ENCODE measurements at places on chromosomes 7 and 10.

DNA sequence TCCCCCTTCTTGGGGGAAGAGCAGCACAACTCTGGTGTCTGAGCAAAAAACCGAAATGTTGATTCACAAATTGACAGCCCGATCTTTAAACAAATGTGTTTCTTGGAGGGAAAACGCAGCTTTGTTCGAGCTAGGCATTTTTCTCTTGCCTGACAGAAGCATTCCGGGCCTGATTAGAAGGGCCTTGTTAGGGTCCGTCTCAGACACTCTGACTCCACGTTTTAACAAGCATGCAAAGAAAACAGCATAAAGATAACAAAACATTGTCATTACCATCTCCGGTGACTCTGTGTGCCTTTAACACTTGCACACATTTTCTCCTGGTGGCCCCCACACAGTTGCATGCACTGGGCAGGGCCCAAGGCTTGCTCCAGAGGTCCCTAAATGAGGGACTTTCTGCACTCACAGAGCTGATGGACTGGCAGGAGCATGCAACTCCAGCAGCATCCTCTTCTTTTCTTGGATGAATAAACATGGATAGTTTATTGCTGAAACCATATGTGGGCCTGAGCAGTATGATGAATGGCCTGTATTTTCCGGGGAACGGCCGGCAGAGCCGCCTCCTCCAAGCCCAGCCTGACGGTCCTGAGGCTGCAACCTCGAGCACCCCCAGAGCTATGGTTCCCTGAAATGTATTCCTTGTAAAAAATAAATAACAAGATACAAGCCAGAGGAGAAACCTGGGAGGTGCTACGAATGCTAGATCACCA, 50.9 kb downstream of the EBF3 start:
- no peak for DNase-seq

GRCh38 chr7:64849924-64850499, 53.1 kb upstream of the ZNF273 start:
- DNase-seq = no peak

DNA sequence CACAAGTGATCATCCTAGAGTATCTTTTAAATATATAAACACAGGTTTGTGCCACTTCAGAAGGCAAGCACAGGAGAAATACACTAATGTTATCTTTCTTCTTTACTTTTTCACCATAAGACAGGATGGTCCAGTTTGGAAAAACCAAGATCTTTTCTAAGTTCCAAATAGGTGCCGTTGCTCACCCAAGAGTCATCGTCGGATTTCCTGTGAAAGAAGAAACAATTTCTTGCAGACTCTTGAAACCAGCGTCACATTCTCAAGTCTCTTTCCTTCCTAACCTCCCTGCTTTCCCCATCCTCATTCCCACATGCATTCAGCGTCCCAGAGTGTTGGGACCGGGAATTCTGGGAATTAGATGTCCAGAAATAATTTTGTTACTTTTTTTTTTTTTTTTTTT, 42.8 kb upstream of the GSDME start:
- DNase-seq = no peak

- DNase-seq = no peak
These were observed 21.9 kb upstream of the GDF10 start for GRCh38 chr10:47278152-47278473.

DNA sequence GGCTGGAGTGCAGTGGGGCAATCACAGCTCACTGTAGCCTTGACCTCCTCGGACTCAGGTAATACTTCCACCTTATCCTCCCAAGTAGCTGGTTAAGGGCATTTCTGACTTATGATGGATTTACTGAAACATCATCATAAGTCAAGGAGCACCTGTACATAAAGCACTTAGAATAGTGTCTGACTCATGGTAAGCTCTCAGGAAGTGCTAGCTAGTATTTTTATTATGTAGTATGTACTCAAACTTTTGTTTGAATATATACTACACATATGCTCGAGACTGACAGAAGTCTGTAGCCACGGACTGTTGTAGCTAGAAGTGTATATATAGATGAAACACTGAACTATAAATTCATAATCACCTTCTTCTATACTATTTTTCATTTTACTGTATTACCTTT, 107.5 kb upstream of the DNAJB12 start:
- DNase-seq = no peak

DNA sequence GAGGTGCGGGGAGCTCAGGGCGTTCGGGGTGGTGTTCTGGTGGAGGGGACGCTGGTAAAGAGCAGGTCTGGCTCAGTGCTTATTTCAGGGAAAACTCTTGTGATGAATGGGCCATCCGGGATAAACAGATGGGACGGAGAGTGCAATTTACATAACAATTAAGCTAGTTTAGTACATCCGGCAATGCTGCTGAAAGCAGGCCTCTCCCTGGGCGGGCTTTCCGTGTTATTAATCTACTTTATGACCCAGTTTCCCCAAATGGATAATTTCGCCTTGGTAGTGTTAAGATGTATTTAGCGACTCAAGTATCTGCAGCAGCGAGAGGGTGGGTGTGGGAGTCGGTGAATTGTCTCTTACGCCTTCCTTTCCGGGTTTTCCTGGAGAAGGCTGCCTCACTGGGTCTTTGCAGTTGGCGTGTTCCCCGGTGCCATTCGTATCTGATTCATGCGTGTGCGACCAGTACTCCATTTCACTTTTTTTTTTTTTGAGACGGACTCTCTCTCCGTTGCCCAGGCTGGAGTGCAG, 25.2 kb downstream of the FOXK1 start:
- DNase-seq = no peak

- no peak for DNase-seq
These were observed 100.0 kb upstream of the EGR2 start for GRCh38 chr10:62916141-62916603.

DNA sequence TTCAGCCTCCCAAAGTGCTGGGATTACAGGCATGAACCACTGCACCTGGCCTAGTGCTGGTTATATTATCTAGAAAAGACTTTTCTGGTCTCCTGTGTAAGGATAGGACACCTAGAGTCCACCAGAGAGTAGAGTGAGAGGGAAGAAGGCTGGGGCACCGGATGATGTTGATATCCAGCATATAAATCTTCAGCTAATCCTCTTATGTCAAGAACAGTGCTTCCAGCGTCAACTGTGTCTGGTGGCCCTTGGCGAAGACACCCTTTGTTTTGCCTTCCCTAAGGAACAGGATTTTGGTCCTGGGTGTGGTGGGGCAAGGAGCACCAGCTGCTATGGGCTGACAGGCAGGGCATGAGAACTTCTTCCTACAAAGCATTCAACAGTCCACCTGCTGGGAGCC, 16.3 kb upstream of the INMT start:
- DNase-seq = no peak

DNA sequence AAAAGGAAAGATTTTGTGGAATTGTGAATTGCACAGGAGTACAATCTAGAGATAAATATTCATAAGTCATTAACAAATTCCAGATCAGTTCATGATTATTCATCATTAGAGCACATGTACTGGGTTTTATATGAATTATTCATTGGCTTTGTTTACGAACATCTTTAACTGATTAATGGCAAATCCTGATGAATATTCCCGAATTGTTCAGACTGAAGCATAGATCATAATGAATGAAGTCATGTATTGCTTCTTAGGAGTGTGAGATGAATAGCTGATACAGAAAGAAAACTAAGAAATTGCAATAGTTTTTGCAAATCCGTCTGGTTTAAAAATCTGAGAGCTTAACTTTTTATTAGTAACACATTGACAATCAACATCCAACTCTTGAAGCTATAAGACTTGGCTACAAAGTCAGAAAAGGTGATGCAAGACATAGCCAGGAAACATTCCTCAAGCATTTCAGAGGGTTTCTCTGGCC, 183.6 kb upstream of the DGKB start:
- no peak for DNase-seq

DNA sequence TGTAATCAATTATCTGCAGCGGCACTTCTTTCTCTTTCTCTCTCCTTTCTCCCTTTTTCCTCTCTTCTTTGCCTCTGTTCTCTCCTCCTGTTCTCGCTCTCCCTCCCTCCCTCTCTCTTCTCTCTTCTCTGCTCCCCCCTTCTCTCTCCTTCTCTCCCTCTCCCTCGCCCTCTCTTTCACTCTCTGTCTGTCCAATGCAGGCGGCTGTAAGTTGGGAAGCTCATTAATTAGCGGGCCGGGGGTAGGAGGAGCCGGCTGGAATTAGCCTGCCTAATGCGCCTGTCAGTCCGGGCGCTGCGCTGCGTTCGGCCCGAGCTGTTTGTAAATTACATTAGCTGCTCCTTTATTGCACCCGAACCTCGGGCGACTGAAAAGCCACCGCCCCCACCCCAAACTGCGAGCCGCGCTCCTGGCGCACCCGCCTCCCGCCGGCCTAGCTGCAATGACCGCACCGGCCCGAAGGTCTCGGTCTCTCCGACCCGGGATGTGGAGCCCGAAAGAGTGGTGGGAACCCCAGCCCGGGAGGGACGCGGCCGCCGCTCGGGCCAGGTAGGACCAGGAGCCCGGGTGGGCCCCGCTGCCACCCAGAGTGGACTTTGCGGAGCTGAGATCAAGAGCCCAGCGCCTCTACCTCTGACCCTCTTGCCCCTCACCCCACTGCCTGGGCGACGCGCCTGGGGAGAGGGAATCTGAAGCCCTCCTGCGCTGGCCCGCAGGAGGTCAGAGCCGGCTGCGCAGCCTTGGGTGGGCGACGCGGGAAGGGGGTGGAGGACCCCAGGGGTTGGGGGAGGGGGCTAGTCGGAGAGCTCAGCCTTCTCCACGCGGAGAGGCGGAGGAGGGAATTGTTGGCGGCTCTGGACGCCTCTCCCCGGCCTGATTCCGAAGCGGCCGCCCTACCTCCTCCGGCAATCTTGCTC, at the start of gene LBX1:
TSS of gene LBX1 (minus strand) at position 198 of the 917 bp plus-strand sequence. CDS start 648 bp downstream, outside the sequence.
- no peak for DNase-seq

DNA sequence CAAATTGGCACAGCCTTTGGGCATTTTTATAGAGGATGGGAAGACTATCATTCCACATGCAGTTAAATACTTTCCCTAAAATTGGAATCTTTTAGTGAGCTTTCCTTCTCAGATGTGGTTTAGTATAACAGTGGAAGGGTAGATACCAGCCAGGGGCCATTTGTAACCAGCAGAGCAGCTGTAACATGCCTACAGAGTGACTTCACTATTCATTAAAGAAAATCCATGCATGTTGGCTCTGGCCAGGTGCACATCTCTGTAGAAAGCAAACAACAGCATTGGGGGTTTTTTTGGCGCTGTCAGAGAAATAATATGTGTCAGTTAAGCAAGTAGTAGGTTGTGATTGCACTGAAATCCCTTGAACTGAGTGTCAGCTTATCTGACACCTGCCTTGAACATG, 115.6 kb downstream of the LHFPL3 start:
- DNase-seq = no peak

DNA sequence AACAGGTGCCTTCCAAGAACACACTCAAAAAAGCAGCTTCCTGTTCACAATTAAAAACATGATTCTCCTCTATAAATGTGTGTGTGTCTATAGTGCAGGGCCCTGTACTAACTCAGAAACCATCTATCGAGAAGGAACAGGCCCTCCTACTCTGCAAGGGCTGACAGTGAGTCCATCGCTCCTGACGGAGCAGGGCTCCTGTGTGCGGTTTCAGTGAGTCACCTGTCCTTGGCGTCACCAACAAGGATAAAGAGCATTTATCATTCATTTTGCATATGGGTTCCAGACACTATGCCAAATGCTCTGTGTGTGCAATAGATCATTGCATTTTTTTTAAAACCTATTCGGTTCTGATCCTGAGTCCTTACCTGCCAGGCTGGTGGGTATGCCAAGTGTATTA, 63.7 kb downstream of the TACC2 start:
- no peak for DNase-seq

- DNase-seq = no peak
These were observed 63.1 kb downstream of the TMEM209 start for GRCh38 chr7:130141884-130142653.

- no peak for DNase-seq
These were observed 8.4 kb downstream of the GIGYF1 start for GRCh38 chr7:100685631-100686145.

DNA sequence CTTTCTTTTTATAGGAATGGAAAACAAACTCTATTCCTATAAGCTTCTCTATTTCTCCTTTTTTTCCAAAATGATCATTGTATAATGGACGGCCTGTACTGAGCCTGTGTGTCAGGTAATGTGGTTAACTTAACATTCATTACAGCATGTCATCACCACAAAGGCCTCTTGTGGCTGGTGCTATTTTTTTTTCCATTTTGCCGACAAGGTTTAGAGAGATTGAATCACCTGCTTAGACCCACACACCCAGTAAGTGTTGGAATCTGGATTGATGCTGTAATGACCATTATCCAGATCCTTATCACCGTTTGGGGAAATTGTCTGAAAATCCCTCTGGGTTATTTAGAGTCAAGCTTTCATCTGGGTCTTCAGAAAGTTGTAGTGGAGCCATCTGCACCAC, 18.5 kb downstream of the AKR1B15 start:
- no peak for DNase-seq

GRCh38 chr7:154310114-154310513, 257.9 kb downstream of the DPP6 start:
- no peak for DNase-seq

- DNase-seq = no peak
These were observed 34.6 kb downstream of the CHST3 start for GRCh38 chr10:71998840-71999194.

DNA sequence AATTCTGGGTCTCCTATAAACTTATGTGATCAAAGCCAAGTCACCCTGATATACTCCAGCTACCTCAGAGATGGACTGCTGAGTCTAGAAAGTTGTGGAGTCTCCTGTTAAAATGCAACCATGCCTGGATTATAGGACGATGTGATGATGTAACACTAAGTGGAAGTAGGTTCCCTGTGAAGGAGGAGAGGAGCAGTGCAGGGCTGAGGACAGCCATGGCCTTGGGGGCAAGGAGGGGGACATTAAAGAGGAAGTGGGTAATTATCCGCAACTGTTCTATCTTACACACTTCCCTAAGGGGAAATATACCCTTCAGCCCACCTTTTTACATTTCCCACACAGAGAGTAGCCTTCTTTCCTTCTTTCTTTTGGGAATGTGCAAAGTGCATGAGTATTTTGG, 63.8 kb downstream of the MTPN start:
- no peak for DNase-seq

DNA sequence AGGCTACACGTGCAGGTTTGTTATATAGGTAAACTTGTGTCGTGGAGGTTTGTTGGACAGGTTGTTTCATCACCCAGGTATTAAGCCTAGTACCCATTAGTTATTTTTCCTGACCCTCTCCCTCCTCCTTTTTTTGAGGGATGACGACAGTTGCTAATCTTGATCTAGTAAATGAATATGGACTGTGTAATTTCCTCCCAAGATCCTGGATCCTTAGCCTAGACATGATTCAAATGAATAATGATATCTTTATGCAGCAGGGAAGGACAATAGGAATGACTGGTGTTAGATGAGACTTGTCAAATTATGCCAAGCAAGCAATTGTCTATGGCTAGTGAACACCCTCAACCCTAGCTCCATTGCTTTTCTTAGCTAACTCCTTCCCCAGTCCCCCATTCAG, 156.2 kb downstream of the PLPP4 start:
- DNase-seq = no peak

All from activated CD4-positive, CD25-positive, alpha-beta regulatory T cell treated with anti-CD3 and anti-CD28 coated beads, Interleukin-2, amount 50 U/mL, for 72 hours (primary cell).